Stimulated activated CD8-positive, alpha-beta memory T cell treated with anti-CD3 and anti-CD28 coated beads, Interleukin-7, amount 100 ng/mL, for 1 hour (primary cell): ENCODE measurements at places on chromosomes 1 and 21.

GRCh38 chr1:117627546-117628130 lies 21.8 kb downstream of the TENT5C start:
- no peak for DNase-seq

DNA sequence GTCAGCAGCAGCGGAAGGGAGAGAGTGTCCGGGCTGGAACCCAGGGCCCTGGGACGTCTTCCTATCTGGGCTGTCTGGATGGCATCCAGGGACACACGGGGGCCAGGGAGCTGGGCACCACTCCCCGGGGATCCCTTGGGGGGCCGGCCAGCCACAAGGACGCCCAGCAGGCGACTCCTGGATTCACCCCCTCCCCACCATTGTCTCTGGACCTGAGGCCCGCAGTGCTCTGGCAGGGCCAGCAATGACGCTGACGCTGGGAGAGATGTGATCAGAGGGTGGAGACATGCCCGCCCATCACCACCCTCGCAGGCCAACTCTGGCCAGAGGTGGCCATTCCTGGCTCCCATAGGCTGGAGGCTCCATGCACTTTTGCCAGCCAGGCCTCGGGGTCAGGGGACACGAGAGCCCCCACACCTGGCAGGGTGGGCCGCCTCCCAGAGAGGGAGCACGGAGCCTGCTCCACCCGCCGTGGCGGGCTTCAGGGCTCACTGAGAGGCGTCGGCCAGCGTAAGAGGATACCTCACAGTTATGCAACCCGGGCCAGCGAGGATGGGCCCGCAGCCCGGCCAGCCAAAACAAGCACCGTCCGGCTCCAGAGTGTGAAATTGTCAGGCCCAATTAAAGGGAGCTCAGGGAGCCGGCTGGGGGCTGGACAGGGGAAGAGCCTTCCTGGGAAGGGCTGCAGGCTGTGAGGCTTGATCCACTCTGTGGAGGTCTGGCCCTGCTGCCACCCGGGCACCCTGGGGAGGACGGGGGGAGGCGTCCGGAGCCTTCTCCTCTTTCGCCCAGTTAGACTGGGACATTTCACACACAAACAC lies 10.3 kb downstream of the ACTRT2 start:
- no peak for DNase-seq

DNA sequence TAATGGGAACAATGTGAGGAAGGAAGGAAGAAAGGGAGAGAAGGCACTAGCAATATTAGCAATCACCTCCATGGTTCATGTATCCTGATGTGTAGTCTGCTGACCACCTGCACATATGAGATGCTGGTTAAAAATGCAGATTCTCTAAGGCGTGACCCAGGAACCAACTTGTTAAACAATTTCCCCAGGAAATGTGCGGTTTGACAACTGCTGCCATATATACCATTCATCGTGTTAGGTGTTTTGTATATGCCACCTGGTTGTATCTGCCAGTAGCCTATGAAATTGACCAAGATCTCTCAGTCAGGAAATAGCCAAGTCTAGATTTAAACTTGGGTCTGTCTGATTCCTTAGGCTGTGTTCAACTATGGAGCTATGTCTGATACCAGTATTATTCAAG lies 4.1 kb downstream of the SEMA4A start:
- no peak for DNase-seq

GRCh38 chr1:211948377-211948776 lies 87.0 kb downstream of the INTS7 start:
- no peak for DNase-seq

GRCh38 chr1:41639332-41639936 lies 155.0 kb upstream of the EDN2 start:
- DNase-seq = no peak

DNA sequence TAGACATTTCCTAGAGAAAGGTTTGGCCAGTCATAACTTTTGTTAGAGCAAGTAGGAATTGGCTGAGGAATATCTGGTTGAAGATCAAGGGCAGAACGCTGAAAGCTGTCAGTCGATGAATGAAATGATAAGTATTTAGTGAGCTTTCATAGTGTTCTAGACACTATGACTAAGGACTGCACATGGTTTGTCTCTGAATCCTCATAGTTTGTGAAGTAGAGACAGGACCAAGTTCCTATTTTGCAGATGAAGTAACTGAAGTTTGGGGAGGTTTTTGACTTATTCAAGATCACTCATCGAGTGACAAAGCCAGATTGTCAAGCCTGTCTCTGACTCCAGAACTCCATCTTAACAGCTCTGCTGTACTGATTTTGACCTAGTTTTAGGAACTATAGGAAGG lies 4.7 kb downstream of the ELOA start:
- DNase-seq = no peak

GRCh38 chr1:155272466-155273342 lies 600 bp downstream of the CLK2 start:
- DNase-seq = no peak

DNA sequence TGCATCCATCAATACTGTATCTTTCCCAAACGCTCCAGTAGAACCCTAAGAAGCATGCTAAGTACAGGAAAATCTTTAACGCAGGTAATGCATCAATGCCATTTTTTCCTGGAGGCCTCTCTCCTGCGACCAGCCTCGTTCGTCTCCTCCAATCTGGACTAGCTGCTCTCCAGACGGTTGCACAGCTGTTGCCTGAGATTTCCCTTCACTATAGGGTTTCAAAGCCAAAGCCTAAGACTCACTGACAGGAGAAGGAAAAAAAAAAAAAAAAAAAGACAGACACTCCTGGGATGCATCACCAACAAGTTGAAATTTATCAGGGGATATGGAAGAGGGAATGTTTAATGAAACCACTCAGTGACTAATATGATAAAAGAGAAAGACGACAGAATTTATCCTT lies 93.0 kb downstream of the APP start:
- no peak for DNase-seq

DNA sequence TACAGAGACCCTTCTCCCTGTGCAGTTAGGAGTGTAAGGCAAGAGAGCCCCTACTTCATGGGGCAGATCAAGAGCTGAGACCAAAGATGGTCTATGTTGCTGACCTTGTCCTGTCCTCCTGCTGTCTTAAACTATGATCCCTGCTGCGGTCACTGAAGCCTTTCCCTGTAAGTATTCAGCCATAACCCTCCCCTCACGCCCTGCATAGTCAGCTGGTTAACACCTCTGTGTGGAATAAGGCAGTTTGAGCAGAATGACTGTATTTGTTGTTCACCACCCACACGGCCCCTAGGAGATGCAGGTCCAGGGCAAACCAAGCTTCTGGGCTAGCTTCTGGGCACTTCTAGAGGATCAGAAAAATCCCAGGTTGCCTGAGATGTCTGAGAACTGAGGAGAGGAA lies 356 bp downstream of the TSPAN1 start:
- DNase-seq = no peak

DNA sequence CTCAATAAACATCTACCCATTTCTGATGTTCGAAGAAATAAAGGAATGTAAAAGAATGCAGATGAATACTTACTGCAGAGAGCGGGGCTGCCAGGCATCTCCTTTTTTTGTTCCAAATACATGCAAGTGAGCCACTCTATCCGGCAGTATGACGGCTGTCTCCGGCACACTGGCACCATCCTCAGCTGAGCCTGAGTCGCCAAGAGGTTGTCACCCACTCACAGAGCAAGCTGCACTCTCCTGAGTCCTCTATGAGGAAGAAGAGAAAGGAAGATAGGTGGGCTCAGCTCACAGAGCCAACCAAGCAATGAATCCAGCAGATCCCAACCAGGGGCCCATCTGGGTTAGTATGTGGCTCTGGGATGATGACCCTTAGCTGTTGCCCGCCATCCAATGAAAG lies 65.3 kb downstream of the CD46 start:
- no peak for DNase-seq

- no peak for DNase-seq
Observed at GRCh38 chr1:40014253-40014706, 26.2 kb upstream of the CAP1 start.

DNA sequence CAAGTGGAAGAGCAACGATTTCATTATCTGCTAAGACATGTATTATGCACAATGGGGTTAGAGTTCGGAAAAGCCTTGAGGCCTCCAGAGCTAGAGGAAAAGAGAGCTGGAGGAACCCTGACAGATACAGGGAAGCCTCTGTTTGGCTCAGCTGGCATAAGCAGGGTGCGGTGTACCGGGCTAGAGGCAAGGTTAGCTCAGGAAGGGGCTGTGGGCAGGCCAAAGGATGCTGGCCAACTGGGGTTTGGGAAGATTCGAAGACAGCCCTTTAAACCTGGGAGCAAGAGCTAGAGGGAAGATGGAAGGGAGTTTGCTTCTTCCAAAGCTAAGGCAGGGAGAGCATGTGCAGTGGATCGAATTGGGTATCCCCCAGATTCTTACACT lies 107.6 kb upstream of the TLR5 start:
- no peak for DNase-seq

DNA sequence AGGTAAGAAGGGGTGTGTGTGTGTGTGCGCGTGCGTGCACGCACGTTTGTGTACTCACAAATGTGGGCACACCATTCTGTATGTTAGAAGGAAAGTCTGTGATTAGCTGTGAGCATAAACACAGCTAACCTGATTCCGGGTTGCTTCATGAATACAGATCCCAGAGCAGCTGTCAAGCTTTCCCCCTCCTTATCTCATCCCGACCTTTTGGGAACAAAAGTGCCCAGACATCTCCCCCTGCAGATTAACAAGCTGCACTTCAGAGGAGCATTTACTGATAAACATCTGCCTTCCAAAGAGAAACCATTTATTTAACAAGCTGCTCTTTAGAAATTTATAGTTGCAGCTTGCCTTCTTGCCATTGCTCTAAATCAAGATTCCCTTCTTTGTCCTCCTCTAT lies 97.0 kb downstream of the MT1HL1 start:
- DNase-seq = no peak

GRCh38 chr1:111592389-111593361 lies 26.9 kb upstream of the RAP1A start:
- peak; percentile 83 for DNase-seq
